ENCODE measurements at places on chromosomes 12 and 14.

- DNase-seq = no peak
These were observed 40.4 kb upstream of the BTG1 start for GRCh38 chr12:92186038-92186470.

DNA sequence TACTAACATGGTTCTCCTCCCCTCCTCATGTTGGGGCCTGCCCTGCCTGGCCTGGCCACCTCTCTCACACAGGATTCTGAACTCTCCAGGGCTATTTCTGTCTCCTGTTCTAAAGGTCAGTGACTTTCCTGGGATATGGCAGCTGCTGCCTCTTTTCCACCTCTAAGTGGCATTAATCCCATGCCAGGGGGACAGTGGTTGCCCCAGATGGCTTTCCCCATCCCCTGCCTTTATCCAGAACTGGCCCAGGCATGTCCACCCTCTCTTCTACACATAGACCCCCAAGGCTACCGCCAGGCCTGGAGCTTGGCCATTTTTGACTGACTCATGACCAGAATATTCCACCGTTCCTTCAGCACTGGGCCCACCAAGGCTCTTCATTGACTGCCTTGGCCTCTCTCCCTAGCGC, 90.4 kb downstream of the IRF2BPL start:
- DNase-seq = no peak

GRCh38 chr14:76227450-76228050, 75.8 kb downstream of the GPATCH2L start:
- DNase-seq = no peak

DNA sequence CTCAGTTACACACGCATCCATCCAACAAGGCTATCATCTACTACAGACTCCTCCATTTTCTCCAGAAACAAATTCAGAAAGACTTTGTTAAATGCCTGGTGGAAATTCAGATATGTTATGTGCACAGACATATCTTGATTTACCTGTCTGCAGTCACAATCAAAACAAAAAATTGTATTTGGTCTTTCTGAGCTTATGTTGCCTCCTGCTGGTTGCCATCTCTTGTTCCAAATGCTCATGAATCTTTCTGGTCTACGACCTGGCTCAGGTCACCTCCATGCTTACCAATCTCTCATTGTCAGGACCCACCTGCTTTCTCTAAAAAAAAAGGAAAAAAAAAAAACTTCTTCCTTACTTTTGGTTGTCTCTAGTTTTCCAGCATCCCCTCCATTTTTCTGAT, 169.2 kb upstream of the PLXNC1 start:
- DNase-seq = no peak

GRCh38 chr12:30985814-30986452, 59.4 kb downstream of the TSPAN11 start:
- no peak for DNase-seq

GRCh38 chr14:93100570-93100969, 15.2 kb downstream of the ITPK1 start:
- DNase-seq = no peak

DNA sequence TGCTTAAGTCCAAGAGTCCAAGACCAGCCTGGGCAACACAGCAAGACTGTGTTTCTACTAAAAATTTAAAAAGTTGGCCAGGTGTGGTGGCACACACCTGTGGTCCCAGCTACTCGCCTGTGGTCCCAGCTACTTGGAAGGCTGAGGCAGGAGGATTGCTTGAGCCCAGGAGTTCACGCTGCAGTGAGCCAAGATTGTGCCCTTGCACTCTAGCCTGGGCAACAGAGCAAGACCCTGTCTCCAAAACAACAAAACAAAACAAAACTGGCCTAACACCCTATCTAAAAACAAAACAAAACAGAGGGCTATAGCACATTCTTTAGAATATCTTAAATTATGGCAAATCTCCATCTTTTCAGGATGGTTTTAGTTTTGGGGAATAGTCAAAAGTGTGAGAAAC, 3.1 kb upstream of the LYZ start:
- DNase-seq = no peak

DNA sequence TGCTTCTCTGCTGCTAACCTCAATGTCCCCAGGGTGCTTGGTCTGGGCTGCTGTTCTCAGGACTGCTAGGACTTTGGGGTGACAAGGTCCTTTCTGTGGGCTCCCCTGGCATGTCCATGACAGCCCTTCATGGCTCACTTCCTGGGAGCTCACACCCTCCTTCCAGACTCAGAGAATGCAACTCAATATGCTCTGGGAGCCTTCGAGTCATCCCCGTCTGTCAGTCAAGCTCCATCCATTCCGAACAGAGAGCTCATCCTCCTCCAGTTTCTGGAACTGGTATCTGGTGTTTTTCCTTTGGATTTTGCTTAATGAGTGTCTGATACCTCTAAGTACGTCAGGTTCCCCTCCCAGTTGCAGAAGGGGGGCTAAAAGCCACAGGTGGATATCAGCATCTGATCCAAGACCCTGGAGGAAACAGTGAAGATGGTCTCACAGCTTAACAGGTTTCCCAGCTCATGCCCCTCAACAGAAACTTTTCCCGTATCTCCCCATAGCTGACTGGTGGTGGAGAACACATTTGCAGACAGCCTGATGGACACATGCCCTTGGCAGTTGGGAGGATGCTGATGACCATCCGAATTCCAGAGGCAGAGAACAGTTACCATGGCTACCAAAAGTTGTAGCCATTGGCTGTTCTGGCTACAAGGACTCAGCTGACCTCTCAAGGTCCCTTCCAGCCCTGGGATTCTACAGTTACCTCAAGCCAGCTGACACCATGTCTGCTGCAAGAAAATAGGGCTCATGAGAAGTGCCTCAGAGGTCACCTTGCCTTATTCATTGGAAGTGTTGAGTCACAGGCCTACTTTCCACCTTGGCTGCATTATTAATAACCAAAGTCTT, 9.5 kb upstream of the RAB35 start:
- no peak for DNase-seq

GRCh38 chr14:67241411-67242167, at the start of gene PALS1:
PALS1 (plus strand) TSS chr14:67241435; CDS start chr14:67279171, 37,736 bp downstream.
- peak; percentile 43 for DNase-seq

- DNase-seq = no peak
These were observed 131.7 kb downstream of the MIPOL1 start for GRCh38 chr14:37329189-37330001.

GRCh38 chr14:101859538-101859902, 98.0 kb downstream of the PPP2R5C start:
- no peak for DNase-seq

- DNase-seq = no peak
These were observed 39.4 kb downstream of the STAB2 start for GRCh38 chr12:103626498-103626897.

DNA sequence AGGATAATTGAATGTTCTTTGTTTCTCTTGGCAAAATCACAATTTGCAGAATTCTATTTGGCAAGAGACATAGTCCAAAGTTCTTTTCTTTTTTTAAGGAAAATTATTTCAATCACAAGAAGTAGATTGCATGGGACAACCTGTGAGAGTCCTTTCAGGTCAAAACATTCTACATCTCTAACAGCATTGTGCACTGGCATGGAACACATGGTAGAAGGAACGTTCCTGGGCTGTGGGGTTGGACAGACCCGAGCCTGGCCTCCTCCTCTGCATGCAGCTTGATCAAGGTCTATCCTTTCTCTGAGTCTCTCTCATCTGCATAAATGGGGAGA, 88.6 kb upstream of the CPSF6 start:
- no peak for DNase-seq

DNA sequence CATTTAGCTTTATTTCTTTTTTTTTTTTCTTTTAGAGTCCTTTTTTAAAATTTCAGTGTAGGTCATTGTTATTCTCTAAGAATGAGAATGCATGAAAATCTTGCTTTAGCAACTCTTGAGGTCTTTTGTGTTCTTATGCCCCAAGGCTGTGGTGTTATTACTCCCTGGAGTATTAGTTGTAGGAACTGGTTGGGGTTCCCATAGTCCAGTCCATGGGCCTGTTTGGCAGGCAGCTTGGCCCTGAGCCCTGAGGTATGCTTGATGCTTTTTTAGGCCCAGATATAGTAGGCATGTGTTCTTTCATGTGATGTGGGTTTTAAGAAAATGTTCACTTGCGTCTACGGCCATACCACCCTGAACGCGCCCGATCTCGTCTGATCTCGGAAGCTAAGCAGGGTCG, 1.6 kb downstream of the FAM234B start:
- DNase-seq = no peak

- DNase-seq = no peak
These were observed 21.7 kb upstream of the KRT83 start for GRCh38 chr12:52342781-52343490.

- DNase-seq = no peak
These were observed 13.2 kb downstream of the PNP start for GRCh38 chr14:20482382-20482781.

- DNase-seq = no peak
These were observed 33.1 kb upstream of the FRS2 start for GRCh38 chr12:69437073-69437472.

DNA sequence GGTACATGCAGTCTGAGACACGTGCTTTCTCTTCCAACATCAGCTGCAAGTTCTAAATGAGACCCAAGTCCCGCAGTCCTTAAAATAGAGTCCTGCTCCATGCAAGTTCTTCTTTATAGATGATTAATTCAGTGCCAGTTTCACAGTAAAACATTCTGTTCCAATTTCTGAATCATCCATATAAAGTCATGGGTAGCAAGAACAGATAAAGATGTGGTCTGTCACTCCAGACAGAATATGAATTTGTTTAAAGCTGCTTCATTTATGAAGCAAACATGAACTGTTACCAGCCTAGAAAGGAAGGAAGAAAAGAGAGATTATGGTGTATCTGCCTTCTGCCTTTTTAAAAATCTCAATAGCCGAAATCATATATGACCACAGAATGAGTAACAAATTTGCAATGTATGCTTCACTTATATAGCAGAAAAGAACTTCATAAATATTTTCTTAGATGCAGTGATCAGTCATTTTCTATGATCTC, 83.3 kb downstream of the KITLG start:
- DNase-seq = no peak

- DNase-seq = no peak
These were observed 36.0 kb downstream of the DHRS2 start for GRCh38 chr14:23672200-23672599.

DNA sequence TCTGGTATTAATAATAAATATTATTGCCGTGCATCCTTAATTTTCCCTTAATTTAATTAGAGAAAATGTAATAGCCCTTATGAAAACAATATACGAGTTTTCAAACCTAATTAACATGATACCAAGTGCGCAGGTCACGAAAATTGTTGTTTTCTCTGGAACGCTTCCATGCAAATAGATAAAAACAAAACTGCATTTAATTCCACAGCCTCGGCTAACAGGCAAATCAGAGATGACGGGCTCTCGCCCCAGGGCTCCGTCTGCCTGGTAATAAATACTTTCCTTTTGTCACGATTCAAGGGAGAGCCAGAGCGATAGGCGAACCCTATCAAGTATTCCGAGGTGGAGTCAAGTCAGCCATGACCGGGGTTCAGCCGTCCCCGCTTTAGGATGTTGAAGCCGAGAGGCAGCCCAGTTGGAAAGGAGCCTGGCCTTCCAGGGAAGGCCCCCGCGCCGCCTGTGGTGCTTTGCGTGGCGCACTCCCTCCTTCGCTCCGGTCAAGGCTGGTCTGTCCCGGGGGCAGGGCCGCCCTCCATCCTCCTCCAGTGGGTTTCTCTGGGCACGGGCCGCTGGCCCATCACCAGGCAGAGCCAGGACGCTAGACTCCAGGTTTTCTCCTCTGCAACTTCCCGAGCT, 137.8 kb upstream of the GSC start:
- DNase-seq = no peak

DNA sequence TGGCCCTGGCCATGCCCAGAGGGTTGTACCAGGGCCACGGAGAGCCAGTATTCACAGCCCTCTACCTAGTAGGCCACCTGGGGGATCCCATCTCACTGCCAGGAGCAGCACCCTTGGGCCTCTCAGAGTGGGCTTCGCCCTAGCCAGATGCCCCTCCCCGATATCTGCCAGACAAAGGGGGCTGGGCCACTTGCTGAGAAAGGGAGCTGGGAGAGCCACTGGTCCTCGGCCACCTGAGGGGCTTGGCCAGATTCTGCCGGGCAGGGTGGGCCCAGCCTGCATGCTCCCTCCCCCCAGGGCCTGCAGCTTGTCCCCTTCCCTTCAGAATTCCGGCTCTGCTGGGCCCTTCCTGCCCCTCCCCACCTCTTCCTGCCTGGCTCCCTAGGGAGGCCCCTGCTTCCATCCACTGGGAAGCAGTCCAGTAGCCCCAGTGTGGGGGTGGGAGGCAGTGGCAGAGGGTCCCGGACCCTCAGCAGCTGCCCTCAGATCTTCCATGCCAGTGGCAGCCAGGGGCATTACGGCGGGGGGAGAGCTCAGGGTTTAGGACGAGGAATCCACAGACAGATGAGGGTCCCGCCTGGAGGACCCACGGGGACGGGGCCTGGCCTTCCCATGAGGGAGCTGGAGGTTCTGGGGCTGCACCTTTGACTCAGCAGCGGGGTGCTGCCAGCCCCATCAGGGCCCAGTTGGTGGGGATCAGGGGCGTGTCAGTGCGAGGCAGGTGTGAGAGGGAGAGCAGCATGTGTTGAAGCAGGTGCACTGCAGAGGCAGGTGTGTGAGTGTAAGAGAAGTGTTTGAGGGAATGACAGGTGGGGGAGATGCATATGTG, 2.4 kb downstream of the CRIP2 start:
- DNase-seq = no peak

DNA sequence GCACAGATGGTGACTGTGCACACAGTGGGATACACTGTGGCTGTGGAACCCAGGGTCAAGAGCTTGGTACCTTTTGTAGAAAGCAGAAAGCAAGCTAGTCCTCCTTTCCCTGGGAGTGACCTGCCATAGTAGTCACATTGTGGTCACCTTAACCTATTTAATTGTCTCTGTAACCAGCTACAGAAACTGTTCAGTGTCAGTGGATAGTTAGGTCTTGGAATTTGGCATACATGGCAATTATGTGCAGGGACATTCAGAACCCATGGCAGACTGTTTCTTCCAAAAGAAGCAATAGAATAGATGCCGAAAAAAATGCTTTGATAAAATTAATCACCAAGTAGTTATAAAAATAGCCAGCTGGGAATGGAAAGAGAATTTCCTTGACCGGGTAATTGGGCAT, 30.4 kb downstream of the PPHLN1 start:
- no peak for DNase-seq

- DNase-seq = no peak
These were observed 176.2 kb upstream of the NOVA1 start for GRCh38 chr14:26773906-26774593.

GRCh38 chr12:33988913-33989312, 33.4 kb upstream of the ALG10 start:
- DNase-seq = no peak

DNA sequence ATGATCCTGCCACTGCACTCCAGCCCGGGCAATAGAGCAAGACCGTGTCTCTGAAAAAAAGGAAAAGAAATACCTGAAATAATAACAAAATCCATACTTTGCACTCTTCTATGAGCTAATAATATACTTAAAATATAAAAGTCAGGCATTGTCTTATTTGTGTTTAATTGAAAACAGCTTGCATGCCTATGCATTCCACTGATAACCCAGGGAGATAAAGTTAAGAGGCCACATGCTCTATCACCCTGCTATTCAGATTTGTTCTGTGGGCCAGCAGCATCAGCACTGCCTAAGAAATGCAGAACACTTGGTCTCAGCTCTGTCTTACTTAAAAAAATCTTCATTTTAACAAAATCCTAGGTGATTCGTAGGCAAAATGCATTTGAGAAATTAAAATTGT, 99.2 kb downstream of the LGR5 start:
- no peak for DNase-seq
